Activated T-helper 9 cell treated with anti-CD3 and anti-CD28 coated beads, Interleukin-2, amount 50 U/mL, for 16 hours (primary cell): ENCODE measurements at places on chromosomes 3 and 15.

GRCh38 chr3:147297761-147298350 lies 108.5 kb downstream of the ZIC4 start:
- DNase-seq: no peak

DNA sequence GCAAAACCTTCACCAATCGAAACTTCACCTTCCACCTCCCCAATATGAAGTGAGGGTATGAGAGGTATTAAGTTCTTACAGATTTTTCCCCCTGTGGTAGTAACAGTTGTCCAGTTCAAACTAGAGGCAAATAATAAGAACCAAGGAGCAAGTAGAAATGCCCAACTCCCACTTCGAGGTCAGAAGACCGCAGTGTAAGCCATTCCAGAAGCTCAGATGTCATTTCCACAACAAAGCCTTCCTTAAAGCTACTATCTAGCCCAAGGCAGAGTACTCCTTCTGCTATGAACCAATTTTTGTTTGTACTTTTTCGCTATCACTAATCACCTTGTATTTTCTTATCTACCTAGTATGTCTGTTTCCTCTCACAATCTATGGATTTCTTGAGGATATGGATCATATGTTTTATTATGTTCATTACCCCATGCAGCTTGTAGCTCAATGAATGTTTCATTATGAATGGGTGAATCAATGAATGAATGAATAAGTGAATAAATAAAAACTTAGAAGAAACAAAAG lies 235.7 kb upstream of the KCNMB2 start:
- DNase-seq: no peak

GRCh38 chr15:58545307-58546065 lies 113.7 kb downstream of the LIPC start:
- DNase-seq: no peak

GRCh38 chr15:52506549-52506948 lies 22.1 kb downstream of the MYO5A start:
- no peak for DNase-seq

GRCh38 chr15:31049682-31050615 lies 51.6 kb downstream of the TRPM1 start:
- no peak for DNase-seq

DNA sequence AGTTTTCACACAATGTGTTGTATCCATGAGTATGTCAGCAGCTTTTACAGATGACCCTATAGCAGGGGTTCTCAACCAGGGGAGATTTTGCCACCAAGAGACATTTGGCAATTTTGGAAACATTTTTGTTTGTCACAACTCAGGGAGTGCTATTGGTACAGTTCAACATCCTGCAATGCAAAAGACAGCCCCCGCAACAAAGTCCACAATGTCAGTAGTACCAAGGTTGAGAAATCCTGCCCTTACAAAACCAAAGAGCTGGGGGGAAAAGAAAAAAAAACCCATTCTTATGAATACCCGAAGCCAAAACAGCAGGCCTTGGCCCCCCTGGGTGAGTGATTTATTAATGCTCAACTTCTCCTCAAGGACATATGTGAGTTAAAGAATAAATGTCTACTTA lies 99.1 kb downstream of the LARS2 start:
- no peak for DNase-seq
